Retinal pigment epithelial cell (primary cell): ENCODE measurements at places on chromosomes 4 and X.

GRCh38 chr4:159266981-159267868 is 164.3 kb downstream of the RAPGEF2 start:
- DNase-seq, result peak; percentile 62

- DNase-seq, result no peak
These were observed 959.2 kb downstream of the FAM133A start for GRCh38 chrX:94633237-94633636.

GRCh38 chrX:47209508-47210238 is 8.8 kb upstream of the CDK16 start:
- no peak for DNase-seq

DNA sequence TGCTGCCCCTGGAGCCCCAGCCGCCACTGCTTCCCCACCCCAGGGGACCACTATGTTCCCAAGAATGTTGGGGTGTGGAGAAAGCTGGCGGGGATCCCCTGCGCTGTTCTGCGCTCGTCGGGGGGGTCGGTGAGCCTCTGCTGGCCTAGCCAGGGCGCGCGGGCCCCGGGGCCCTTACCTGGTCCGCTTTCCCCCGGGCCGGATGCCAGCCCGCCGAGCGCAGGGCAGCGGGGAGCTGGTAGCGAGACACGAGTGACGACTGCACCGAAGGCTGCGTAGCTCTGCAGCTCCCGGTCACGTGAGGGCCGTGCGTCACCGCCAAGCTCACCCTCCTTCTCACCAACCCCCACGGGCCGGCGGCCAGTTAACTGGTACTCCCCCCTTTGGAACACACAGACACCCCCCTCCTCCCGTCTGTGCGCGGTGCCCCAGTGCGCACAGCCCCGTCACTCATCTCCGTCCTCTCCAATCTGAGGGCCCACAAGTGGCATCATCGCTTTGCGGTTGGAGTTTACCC is at the start of gene BEX1:
BEX1 (minus strand) TSS at position 254 of the 517 bp plus-strand sequence. CDS start 897 bp downstream, outside the sequence.
- peak; percentile 62 for DNase-seq

- no peak for DNase-seq
These were observed 13.1 kb upstream of the ACOT9 start for GRCh38 chrX:23756165-23756564.

GRCh38 chr4:42281324-42282020 is 115.8 kb upstream of the SHISA3 start:
- DNase-seq, result no peak

DNA sequence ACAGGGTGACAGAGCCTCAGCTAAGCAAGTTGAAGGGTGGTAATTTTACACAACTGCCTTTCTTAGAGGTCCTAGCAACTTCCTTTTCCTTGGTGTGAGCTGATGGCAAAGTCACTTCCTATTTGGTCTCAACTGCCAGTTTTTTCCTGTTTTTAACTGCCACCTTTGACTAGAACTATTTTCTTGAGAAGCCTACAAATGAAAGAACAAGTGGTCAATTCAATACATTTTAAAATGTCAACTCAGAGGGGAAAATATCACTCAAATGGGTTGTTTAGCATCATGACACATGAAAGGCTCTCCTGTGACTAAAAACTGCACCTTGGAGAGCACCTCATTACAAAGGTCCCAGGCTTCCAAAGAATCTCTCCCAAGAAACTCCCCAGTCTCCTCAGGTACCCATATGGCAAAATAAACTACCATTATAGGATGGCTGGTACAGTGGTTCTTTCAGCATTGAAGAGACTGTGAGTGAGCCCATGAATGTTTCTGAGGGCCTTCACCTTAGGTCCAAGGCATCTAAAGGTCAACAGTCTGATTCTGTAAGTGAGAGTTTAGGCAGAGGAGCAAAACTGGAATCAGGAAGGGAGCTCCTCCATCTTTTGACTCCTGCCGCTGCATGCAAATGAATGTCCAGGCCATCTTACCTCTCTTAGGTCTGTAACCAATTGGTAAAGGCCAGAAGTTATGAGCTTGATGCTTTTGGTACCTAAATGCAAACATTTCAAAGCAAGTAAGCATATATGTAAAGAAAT is 5.5 kb upstream of the STK26 start:
- no peak for DNase-seq

GRCh38 chrX:38036466-38036865 is 30.1 kb downstream of the SYTL5 start:
- no peak for DNase-seq

- DNase-seq, result no peak
These were observed 576.2 kb upstream of the SMIM31 start for GRCh38 chr4:164177753-164178152.

DNA sequence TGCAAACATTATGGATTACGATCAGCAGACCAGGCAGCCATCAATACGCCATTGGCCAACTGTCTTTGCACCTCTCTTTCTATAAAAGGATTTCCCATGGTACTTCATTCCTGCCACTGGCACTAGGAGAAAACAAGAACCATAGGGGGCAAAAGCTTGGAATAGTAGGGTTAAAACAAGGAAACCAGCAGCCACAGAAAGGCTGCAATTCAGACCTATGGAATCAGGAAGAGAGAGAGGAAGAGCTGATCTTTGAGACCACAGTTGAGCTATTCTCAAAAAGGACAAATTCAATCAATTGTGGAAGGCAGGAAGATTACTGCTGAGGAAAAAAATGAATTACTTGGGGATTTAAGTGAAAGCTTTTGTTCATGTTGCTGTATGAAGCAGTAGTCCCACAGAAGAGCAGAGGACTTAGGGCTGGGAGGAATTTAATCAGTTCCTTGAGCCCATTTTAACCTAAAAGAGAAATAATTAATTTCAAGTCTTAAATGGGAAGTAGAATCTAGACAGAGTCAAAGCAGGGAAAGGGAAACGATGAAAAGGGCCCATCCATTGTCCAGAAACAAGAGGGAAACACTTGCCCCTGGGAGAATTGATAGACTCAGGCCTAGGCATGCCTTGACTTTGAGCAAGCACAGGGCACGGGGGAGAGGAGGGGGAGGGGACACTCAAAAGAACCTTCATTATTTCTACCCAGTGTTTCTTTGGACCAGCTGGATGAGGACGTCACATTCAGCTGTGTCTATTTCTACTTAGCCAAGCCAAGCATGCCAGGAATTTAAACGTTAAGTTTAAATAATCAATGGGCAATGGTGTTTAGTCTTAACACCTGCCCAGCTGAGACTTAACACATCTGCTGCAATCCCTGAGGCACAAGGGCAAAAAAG is 50.7 kb downstream of the SCD5 start:
- DNase-seq, result no peak

- DNase-seq, result peak; percentile 4
These were observed 414.8 kb downstream of the OPHN1 start for GRCh38 chrX:68018248-68019203.

GRCh38 chr4:65391382-65391781 is 278.9 kb downstream of the EPHA5 start:
- DNase-seq, result no peak

DNA sequence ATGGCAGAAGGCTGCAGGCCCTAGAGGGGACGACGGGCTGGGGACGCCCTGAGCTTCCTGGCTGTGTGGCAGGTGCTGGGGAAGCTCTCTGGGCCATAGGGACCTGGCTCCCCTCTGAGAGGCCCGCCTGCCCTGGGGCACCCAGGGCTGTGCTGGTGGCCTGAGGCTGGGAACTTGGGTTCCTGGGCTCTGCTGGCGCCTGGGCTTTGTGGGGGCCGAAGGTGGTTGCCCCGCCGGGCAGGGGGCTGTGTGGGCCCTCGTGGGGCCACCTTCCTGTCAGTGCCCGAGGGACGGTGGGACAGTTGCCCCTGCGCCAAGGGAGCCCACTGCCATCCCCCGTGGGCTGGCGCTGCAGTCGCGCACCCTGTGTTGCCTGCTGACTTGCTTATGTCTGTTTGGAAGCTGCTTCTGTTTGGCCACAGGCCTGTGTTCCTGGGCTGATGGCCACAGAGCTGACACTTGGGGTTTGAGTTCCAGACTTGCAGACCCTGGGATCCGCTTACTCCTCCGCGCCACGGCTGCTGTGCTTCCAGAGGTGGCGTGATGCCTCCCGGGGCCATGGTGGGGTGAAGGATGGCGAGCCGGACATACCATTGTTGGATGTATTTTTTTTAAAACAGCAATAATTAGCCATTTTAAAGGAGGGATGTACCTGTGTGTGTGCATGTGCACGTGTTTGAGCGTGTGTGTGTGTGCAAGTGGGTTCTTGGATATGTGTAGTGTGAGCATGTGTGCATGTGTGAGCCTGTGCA is 8.5 kb downstream of the NAT8L start:
- DNase-seq, result no peak

DNA sequence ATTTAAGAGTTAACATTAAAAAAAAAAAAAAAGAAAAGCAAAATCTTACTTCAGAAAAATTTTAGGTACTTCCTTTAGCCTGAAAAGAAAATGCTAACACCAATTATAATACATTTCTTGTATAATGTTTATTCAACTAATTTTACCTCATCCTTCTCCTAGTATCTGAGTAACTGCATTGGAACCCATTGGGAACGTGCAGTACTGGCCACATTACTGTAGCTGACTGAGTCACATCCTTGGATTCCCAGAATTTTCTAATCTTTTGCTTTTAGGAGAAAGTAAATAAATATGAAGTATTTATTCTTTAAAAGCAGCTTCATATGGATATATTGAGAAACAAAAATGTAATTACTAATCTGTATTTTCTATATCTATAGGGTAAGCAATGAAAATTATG is 82.6 kb upstream of the SLITRK2 start:
- no peak for DNase-seq

GRCh38 chr4:122762520-122762919 is 30.0 kb downstream of the BBS12 start:
- DNase-seq, result no peak

DNA sequence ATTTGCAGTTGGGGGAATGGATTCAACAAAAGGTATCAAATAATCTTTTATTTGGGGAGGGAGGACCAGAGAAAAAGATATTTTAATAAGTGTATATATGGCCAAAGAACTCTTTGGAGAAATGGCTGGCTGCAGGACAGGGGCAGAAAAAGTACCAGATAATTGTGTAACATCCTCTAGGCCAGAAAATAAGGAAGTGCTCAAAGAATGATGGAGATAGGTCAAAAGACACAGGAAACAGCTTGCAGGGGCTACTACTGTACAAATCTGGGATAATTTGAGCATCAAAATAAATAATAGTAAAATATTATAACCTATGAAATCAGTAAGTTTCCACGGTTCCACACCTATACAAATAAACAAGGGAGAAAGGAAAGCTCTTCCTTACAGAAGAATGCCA is 34.8 kb downstream of the KLHL5 start:
- DNase-seq, result no peak

DNA sequence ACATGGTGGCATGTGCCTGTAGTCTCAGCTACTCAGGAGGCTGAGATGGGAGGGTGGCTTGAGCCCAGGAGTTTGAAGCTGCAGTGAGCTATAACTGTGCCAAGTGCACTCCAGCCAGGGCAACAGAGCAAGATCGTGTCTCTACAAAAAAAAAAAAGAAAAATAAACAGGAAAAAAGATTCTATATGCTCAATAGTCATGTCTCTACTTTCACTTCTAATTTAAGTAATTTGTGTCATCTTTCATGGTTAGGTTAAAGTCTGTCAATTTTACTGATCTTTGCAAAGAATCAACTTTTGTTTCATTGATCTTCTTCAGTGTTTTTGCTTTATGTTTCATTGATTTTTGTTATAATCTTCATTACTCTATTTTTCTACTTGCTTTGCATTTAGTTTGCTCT is 106.2 kb upstream of the MAB21L2 start:
- DNase-seq, result no peak

- no peak for DNase-seq
These were observed 78.3 kb downstream of the CHIC2 start for GRCh38 chr4:53986062-53986461.

DNA sequence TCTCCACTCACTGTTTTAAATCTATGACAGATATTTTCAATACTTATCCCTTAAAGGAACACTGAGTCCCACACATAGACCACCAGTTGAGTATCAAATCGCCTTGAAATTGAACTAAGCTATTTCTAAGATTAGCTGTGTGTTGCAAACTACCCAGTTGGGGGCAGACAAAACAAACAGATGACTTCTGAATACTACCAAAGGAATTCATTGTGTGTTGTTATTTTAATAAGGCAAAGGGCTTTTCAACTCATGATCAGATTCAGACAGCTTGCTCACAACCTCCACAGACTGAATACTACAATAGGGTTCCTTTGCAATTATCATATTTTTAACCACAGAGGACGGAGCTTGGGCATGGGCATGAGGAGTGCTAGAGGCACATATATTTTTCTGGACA is 283.0 kb upstream of the GPC4 start:
- no peak for DNase-seq

- no peak for DNase-seq
These were observed 3.1 kb upstream of the TSPAN5 start for GRCh38 chr4:98661371-98662054.

DNA sequence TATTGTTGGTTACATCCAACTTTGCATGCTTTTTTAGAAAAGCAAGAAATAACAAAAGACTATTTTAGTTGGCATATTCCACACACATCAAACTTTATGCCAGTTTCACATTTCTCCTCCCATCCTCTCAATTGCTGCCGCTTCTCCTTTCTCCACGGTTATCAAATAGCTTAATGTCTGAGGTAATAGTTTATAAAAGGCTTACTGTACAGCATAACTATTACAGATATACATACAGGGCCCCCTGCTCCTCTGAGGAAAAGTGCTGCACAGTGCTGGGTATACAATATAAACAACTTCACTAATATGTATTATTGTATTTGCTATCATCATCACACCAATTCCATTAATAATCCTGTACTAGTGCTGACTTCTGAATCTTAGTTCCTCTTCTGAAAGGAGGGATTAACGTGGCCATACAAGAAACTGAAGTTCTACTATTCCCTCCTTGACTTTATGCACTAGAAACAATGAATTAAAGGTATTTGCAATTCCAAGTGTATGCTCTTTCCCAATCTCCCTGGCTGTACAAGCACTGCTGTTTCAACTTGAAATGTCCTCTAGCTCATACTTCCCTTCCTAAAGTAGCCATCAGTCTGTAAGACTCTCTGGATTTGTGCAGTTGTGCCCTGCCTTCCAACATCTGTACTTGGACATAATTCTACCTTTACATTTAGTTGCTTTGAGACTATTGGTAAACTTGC is 2.5 kb downstream of the CCNI start:
- DNase-seq, result no peak

- no peak for DNase-seq
These were observed 303.2 kb downstream of the TEX13C start for GRCh38 chrX:125622899-125623298.

- DNase-seq, result no peak
These were observed 232.2 kb upstream of the SLIT2 start for GRCh38 chr4:20019310-20020015.

DNA sequence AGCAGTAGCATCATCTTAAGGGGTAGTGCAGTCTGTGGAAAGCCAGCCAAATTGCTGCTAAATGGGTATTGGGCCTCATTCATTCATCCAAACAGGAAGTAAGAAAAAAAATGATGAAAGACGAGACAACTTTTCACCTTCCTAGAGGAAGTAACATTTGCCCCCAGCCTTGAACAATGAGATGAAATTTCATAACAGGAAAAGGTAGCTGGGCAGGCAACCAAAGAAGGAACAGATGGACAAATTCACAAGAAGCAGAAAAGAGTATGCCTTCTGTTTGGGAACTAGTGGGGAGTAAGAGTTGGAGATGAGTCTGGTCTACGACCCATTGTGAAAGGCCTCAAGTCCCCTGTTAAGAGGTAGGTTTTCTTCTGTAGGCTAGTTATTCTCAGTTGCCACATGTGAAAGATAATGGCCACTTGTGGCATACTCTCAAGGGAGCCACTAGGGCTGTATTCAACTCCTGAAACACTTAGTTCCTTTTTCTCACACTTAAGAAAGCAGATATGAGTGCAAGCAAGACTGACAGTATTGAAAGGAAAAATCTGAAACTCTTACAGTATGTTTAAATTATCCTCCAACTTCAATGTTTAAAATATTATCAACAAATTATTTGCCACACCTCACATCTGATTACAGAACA is 190.4 kb downstream of the AR start:
- no peak for DNase-seq

GRCh38 chr4:184955116-184955515 is 63.2 kb upstream of the HELT start:
- no peak for DNase-seq
